ENCODE measurements at places on chromosomes 7 and 10. TPM values are rescaled to one million over a fixed set of nuclear protein-coding genes. Genes with fewer than 3 reads are reported as not detected.

STYXL1 gene
- 50.0 TPM for total RNA-seq

ADAMTS14 gene
- 31.7 TPM for total RNA-seq

PHF14 gene
- total RNA-seq, result 43.8 TPM

- H3K4me1 ChIP-seq, result peaks cover 9% of the 10 kb centered on the region
- H3K36me3 ChIP-seq, result no peaks in the 10 kb centered on the region
- H3K27ac ChIP-seq, result no peak overlapping the region
- no peak overlapping the region for H3K4me3 ChIP-seq
- H3K27me3 ChIP-seq, result no peaks in the 10 kb centered on the region
Measured at GRCh38 chr10:101562231-101562630, 25.8 kb downstream of the POLL start.

- no peaks in the 10 kb centered on the region for H3K27me3 ChIP-seq
- H3K27ac ChIP-seq, result no peak overlapping the region
- no peaks in the 10 kb centered on the region for H3K4me1 ChIP-seq
- H3K4me3 ChIP-seq, result no peak overlapping the region
Measured at GRCh38 chr7:33597181-33597580, 308.2 kb upstream of the BMPER start.

- no peak overlapping the region for H3K27ac ChIP-seq
- H3K36me3 ChIP-seq, result no peaks in the 10 kb centered on the region
- H3K27me3 ChIP-seq, result peaks cover 7% of the 10 kb centered on the region
Measured at GRCh38 chr10:69697006-69697405, 67.0 kb downstream of the FAM241B start.

DNA sequence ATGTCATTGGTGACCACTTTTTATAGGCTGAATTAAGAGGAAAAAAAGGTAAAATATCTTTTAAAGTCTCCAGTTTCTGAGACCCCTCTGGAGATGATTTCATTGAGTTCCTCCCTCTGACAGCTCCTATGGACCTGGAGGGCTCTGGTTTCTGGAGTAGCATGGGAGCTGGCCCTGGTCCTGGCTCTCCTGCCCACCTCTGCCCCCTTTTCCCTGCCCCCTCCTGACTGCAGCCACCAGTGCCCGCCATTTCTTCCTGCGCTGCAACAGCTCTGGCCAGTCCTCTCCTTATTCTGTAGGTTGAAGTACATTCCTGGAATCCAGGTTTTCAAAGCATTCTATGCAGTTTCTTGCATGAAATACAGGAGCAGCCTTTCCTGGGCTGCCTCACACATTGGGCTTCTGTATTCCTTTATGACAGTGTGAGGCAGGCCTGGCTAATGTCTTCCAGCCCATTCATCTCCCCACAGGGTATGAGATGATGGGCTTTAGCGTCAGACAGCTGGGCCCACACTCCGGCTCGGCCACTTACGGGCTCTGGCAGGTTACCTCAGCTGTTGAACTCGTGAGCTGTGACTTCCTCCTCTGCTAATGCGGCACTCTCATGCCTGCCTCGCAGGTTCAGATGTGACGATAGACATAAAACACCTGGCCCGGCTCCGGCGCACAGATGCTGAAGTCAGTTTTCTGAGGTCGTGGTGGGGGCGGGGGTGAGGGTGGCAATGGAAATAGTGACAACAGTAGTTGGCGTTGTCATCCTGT, 101.7 kb downstream of the MGMT start:
- H3K4me1 ChIP-seq, result no peaks in the 10 kb centered on the region
- H3K4me3 ChIP-seq, result no peak overlapping the region
- no peak overlapping the region for H3K27ac ChIP-seq

- H3K27me3 ChIP-seq, result peaks cover 53% of the 10 kb centered on the region
- no peak for DNase-seq
- no peak overlapping the region for H3K4me3 ChIP-seq
Measured at GRCh38 chr10:12549297-12549696, 199.9 kb downstream of the CAMK1D start.

DNA sequence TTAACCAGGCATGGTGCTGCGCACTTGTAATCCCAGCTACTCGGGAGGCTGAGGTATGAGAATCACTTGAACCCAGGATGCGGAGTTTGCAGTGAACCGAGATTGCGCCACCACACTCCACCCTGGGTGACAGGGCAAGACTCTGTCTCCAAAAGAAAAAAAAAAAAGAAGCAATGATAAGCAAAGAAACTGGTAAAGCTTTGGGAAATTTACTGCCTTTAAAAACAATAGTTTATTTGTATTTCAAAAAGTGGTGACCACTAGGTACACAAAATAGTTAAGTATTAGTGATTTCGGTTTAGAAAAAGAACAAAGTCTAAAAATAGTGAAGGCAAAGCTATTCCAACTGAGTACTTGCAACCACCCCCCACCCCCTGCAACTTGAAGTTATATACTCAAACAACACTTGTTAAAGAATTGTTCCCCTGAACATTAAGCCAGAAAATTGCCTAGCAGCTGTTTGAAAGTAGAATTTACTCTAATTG, 37.7 kb downstream of the MALSU1 start:
- no peaks in the 10 kb centered on the region for H3K4me1 ChIP-seq
- DNase-seq, result no peak
- peaks cover 91% of the 10 kb centered on the region for H3K36me3 ChIP-seq
- no peak overlapping the region for H3K27ac ChIP-seq
- H3K27me3 ChIP-seq, result no peaks in the 10 kb centered on the region
- H3K4me3 ChIP-seq, result no peak overlapping the region

- H3K4me1 ChIP-seq, result no peaks in the 10 kb centered on the region
- no peak for DNase-seq
- no peak overlapping the region for H3K27ac ChIP-seq
Measured at GRCh38 chr10:219731-220472, 84.6 kb downstream of the ZMYND11 start.

- H3K4me1 ChIP-seq, result no peaks in the 10 kb centered on the region
- no peaks in the 10 kb centered on the region for H3K27me3 ChIP-seq
- H3K27ac ChIP-seq, result no peak overlapping the region
- H3K36me3 ChIP-seq, result no peaks in the 10 kb centered on the region
- no peak overlapping the region for H3K4me3 ChIP-seq
- DNase-seq, result no peak
Measured at GRCh38 chr10:108597657-108598319, 1325.5 kb downstream of the XPNPEP1 start.

DNA sequence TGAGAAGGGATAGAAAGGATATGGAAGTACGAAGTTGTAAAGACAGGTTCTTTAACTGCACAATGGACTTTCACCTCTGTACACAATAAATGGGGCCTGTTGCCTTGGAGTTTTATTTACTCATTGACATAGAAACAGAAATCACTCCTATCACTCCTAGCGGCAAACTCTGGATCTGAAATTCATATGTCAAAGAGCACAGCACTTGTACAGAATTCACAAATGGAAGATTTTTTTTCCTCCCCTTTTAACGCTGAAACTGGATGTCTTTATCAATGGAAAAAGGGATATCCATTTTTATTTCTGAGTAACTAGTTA, 18.2 kb downstream of the NT5C3A start:
- no peaks in the 10 kb centered on the region for H3K36me3 ChIP-seq
- H3K27me3 ChIP-seq, result no peaks in the 10 kb centered on the region
- H3K4me3 ChIP-seq, result no peak overlapping the region
- H3K27ac ChIP-seq, result peak overlapping the region; percentile 41
- no peak for DNase-seq
- peaks cover 20% of the 10 kb centered on the region for H3K4me1 ChIP-seq

Data from K562 (cell line).